ENCODE measurements at places on chromosomes 12 and 14.

GRCh38 chr14:52988139-52988538, 37.3 kb upstream of the FERMT2 start:
- DNase-seq, result no peak

DNA sequence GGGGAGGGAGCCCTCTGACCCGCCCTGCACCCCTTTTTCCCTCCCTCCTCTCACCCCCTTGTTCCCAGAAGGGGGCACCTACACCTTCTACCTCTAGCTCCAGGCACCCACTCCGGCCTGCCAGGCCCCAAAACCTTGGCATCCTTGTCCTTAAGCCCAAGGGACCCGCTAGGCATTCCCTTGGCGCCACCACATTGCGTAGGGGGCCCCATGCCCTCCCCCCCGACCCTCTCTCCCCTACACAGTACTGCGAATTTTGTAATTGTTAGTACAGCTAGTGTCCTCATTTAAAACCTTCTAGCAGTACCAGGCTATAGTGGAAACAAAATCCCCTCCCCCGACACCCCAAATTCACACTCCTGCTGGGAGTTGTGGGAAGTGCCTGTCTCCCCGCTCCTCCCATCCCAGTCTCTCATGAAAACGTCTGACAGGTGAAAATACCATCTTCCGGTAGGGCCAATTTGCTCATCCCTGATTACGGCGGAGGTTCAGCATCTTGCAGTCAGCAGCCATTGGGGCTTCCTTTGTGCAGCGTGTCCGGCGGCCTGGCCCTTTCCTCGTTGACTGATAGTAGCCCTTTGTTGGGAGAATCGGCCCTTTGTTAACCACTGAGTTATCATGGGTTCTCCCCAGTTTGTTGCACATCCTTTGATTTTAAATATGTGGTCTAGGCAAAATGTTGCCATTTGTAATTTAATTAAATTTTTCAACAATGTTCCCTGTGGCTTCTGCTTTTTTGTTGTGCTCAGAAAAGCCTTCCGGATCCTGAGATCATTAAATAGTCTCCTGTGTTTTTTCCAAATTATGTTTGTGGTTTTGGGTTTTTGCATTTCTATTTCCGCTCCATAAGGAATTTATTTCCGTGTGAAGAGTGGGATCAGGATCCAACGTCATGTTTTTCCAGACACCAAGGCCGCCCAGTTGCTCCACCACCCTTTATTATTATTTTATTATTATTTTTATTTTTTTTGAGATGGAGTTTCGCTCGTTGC, 7.9 kb upstream of the CEP170B start:
- DNase-seq, result no peak

DNA sequence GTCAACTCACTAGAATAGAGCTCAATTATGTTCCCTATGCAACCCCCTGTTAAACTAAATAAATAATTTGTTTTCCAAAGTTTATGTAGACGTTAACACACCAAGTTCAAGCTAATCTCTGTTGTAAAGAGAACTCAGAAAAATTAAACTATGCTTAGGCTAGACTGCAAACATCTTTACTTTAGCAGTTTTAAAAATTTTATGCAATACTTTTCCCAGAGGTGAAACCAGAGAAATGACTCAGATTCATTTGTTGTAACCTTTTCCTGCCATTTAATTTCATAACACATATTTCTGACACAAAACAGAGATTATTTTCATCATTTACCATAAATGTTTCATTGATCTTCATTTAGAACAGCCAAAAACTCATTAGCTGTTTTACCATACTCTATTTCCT, 27.4 kb downstream of the ABCC9 start:
- no peak for DNase-seq

DNA sequence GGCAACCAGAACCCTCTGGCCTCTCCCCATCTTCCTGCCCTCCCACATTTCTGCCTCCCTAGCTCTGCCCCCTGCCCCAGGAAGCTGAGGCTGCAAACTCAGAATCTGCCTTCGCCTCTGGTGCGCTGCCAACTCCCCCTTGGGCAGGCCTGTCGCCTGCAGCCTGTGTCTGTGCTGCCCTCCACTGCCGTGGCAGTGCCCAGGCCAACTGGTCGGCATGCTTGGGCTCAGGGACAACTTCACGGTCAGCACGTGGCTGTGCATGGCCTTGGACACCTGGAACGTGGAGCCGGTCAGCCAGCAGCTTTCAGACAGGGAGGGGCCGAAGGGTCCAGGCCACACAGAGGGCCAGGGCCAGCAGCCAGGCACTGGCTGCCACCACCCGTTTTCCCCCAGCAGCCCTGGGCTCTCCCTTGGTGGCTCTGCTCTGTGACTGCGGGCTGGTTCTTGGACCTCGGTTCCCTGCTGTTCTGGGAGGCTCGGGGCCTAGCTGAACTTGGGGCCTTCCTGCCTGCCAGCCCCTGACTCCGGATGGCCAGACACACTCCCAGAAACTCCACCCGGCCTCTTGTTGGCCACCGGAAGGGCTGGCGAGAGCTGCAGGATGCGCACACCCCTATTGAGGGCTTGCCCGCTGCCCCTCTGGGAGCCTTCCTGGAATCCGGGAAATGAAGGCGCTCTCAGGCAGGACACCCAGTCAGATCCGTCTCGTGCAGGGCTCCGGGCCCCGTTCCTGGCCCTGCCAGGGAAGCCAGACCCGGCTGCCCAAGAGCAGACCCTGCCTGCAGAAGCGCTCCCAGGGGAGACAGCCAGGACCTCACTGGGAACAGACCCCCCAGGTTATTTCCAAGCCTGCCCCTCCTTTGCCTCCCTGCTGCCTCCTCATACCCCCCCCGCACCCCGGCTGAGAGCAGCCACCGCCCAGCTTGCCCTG, 34.2 kb upstream of the PPP1R13B start:
- peak; percentile 42 for DNase-seq

DNA sequence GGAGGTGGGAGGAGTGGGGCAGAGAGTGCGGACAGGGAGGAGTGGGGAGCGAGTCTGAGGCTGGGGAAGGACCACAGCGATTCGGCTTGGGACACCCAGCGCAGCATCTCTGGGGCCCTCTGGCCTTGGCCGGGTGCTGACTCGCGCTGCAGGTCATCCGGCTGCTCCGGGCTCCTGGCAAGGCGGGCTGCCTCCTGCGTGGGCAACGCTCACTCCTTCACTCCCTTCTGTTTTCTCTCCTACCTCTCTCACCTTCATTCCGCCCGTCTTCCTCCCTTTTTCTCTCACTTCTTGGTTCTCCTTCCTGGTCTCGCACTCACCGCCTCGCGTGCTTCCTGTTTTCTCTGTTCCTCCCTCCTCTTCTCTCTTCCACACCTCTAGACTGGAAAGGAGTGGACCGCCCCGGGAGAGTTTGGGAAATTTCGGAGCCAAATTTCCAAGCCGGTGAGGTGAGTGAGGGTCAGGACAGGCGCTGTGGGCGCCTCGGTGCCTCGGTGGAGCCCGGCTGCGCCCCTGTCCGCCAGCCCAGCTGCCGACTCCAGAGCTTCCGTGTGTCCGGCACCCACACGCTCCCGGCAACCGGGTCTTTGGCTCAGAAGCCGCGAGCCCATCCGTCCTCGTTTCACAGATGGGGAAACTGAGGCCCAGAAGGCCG, 86.7 kb downstream of the B4GALNT3 start:
- DNase-seq, result no peak

- no peak for DNase-seq
Measured at GRCh38 chr12:93348575-93349435, 28.9 kb upstream of the NUDT4 start.

DNA sequence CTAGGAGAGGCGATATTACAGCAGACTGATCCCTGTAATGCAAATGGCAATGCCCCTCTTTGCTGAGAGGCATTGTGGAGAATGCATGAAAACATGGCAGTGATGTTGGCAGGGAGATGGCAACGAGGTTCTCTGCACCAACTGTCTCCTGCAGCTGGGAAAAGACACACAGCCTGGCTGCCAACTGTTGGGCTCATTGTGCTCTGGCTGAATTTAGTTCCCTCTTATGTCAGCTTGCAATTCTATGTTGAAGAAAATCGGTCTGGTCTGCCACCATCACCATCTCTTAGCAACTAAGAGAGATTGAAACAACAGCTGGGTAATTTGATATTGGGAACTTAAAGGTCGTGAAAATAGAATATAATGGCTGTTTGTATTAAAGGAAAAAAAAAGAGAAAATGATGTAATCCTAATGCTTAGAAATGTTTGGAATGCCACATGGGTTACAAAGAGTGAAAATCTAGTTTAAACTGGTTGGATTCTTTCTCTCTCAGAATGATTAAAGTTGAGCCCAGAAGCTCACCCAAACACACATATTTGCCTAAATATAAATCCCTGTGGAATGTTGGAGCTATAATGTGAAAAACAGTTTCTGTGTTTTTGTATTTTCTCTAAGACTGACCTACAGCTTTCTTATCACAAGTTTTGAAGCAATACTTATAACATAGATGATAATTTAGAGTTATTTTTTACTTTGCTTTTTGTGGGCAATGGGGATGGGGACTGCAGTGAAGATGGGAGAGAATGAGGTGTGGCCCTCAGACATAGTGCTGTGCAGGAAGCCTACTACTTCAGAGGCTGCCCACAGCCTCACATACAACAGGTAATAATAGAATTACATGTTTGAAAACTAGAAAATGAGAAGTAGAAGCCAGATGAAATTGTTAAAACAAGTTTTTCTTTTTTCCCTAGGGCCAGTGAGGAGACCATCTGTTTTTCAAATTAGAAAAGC, 143.7 kb downstream of the AKAP6 start:
- DNase-seq, result peak; percentile 23

DNA sequence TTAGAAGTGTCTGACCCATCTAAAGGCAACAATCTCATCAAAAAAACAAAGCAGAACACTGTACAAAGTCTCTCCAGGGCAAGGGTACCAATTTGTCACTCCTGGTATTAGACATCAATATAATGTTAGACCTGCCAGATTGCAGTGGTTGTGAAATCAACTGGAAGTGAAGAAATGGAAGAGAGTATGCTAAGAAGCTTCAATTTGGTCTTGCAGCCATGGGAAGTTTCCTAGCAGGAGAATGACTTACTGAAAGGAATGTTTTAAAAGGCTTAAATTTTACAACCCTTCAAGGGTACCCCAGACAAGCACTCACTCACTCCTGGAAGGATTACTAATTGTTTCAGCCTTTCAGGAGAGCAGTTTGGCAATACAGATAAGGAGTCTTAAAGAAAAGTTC, 18.9 kb downstream of the LLPH start:
- DNase-seq, result no peak

GRCh38 chr12:71947645-71948105, 9.0 kb downstream of the TPH2 start:
- no peak for DNase-seq

DNA sequence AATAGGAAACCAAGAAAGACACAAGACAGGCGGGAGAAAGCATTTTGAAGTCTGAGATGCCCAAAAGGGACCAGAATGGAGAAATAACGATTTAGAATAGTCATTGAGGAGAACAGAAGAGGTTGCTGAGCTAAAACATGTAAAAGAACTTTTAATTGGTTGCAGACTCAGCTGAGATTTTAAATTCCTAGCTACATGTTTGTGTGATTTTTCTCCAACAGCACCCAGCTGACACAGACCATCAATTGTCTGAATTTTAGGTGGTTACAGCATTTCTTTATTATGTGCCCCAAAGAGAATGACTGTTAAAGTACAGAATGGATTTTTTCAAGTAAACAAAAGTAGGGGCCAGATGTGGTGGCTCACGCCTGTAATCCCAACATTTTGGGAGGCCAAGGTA, 50.3 kb downstream of the BAZ1A start:
- DNase-seq, result no peak

- DNase-seq, result peak; percentile 74
Measured at GRCh38 chr14:103628221-103628683, 759 bp upstream of the KLC1 start.

Data from dermis microvascular lymphatic vessel endothelial cell (primary cell).